Keratinocyte (primary cell): ENCODE measurements at places on chromosomes 7 and 10. TPM values are rescaled to one million over a fixed set of nuclear protein-coding genes. Genes with fewer than 3 reads are reported as not detected.

RAB11FIP2 gene
- 3.7 to 6.1 TPM (median 4.7 TPM) in 3 replicates for polyA plus RNA-seq

INSYN2A gene
- polyA plus RNA-seq: 0.01 TPM in 1 of 3 replicates, not detected in the others

DRGX gene
- not detected in 3 replicates for polyA plus RNA-seq

IFIT3 gene
- 30.2 to 83.1 TPM (median 42.6 TPM) in 3 replicates for polyA plus RNA-seq

SPDYE8 gene
- polyA plus RNA-seq: not detected in 3 replicates

FAM13C gene
- 0.08 to 1.2 TPM (median 0.58 TPM) in 3 replicates for polyA plus RNA-seq

WEE2 gene
- not detected in 3 replicates for polyA plus RNA-seq

RNF133 gene
- not detected in 3 replicates for polyA plus RNA-seq

NANOS1 gene
- polyA plus RNA-seq: 1.4 to 3.2 TPM (median 2.1 TPM) in 3 replicates

VPS41 gene
- polyA plus RNA-seq: 22.9 to 38.1 TPM (median 24.4 TPM) in 3 replicates

SOSTDC1 gene
- 0.31 to 0.63 TPM (median 0.32 TPM) in 3 replicates for polyA plus RNA-seq

CFAP69 gene
- 0.35 to 1.6 TPM (median 0.67 TPM) in 3 replicates for polyA plus RNA-seq

PALD1 gene
- polyA plus RNA-seq: 0.72 to 1.4 TPM (median 0.83 TPM) in 3 replicates

TUBAL3 gene
- polyA plus RNA-seq: 1.5 to 2.6 TPM (median 2.6 TPM) in 3 replicates

ADCY1 gene
- polyA plus RNA-seq: 0.50 to 1.1 TPM (median 0.54 TPM) in 3 replicates
